BJ (cell line): ENCODE measurements at places on chromosomes 13 and 19.

- DNase-seq: no peak
Observed at GRCh38 chr13:112991609-112992008, 22.6 kb downstream of the MCF2L start.

- DNase-seq: no peak
Observed at GRCh38 chr19:1254081-1254527, 5.7 kb downstream of the MIDN start.

DNA sequence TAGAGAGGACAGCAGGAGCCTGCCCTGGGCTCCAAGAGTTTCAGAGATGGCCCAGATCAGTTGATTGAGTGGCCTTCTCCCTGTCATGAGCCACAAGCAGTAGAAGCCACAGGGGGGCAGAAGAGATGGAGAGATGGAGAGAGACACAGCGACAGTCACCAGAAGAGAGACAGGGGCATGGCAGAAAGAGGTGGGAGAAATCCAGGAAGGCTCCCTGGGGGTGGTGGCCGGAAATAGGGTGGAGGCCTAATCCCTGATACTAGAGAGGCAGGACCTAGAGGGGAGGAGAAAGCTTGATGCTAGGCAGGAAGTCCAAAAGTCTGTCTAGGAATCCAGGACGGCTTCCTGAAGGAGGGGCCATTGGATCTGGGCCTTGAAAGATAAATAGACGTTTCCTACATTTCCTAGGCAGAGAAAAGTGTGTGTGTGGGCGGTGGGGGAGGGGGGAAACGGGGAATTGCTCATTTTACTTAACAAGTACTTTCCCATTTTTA lies 9.6 kb upstream of the TPM4 start:
- DNase-seq: no peak

- DNase-seq: no peak
Observed at GRCh38 chr13:97615266-97615665, 181.3 kb downstream of the RAP2A start.
